ENCODE measurements at places on chromosomes 3 and 15. TPM values are rescaled to one million over a fixed set of nuclear protein-coding genes. Genes with fewer than 3 reads are reported as not detected.

Gene HRH1
- total RNA-seq: 7.0 TPM

GRCh38 chr3:98775459-98776139 is 12.5 kb downstream of the ST3GAL6 start:
- DNase-seq: no peak
- peaks cover 2% of the 10 kb centered on the region for H3K36me3 ChIP-seq
- H3K27ac ChIP-seq: no peak overlapping the region
- no peak overlapping the region for H3K4me3 ChIP-seq

- no peaks in the 10 kb centered on the region for H3K4me1 ChIP-seq
- H3K27me3 ChIP-seq: no peaks in the 10 kb centered on the region
- H3K36me3 ChIP-seq: no peaks in the 10 kb centered on the region
- DNase-seq: no peak
- H3K27ac ChIP-seq: no peak overlapping the region
Measured at GRCh38 chr3:39917065-39917773, 107.8 kb downstream of the MYRIP start.

- peaks cover 6% of the 10 kb centered on the region for H3K4me1 ChIP-seq
- no peak overlapping the region for H3K27ac ChIP-seq
- H3K27me3 ChIP-seq: peaks cover 24% of the 10 kb centered on the region
- DNase-seq: peak; percentile 13
- no peaks in the 10 kb centered on the region for H3K36me3 ChIP-seq
- no peak overlapping the region for H3K4me3 ChIP-seq
Measured at GRCh38 chr3:141047168-141047567, 4.0 kb upstream of the SPSB4 start.

GRCh38 chr3:197737749-197738462 is 1.2 kb upstream of the RUBCN start:
- H3K4me3 ChIP-seq: peak overlapping the region; percentile 68
- no peak for DNase-seq
- peaks cover 10% of the 10 kb centered on the region for H3K4me1 ChIP-seq
- H3K27me3 ChIP-seq: no peaks in the 10 kb centered on the region
- no peaks in the 10 kb centered on the region for H3K36me3 ChIP-seq

GRCh38 chr3:131957511-131957910 is 77.3 kb downstream of the CPNE4 start:
- no peaks in the 10 kb centered on the region for H3K36me3 ChIP-seq
- H3K27ac ChIP-seq: no peak overlapping the region
- DNase-seq: no peak
- no peaks in the 10 kb centered on the region for H3K4me1 ChIP-seq
- H3K27me3 ChIP-seq: peaks cover 10% of the 10 kb centered on the region

DNA sequence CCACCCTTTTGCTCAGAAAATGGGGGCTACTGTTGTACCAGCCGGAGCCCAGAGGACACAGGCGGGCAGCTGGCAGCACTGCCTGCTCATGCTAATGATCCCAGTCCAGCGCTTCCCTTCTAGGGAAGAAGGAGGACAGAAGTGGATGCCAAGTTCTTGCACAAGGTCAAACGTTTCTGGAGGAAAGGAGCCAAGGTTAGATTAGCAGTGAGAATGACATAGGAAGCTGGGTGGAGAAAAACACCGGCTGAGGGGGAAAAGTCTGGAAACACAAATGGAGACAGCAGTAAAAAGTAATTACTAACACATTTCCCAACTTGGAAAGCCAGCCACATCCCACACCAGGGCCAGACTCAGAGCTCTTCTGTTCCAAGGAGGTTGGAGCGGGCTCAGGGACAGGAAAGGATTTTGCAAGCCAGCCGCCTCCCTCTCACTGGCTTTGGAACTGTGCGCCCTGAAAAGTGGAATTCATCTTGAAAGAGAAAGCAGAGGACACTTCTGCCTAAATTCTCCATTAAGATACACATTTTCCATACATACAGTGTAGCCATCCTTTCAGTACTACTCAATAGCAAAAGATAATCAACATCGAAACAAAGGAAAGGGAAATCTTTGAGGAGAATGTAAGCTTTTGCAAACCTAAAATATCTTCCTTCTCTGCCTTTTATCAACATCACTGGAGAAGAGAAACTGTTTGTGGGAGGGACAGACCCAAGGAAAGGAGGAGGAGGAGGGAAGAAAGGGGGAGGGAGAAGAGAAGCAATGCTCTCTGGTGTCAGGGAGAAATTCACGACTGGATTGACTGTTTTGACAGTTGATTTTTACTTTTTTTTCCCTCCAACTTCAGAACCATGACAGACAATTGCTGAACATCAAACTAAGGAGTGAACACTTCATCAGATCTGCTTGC is 133.6 kb downstream of the CD47 start:
- H3K4me1 ChIP-seq: no peaks in the 10 kb centered on the region
- no peaks in the 10 kb centered on the region for H3K27me3 ChIP-seq
- no peak overlapping the region for H3K27ac ChIP-seq
- H3K36me3 ChIP-seq: no peaks in the 10 kb centered on the region
- no peak overlapping the region for H3K4me3 ChIP-seq

DNA sequence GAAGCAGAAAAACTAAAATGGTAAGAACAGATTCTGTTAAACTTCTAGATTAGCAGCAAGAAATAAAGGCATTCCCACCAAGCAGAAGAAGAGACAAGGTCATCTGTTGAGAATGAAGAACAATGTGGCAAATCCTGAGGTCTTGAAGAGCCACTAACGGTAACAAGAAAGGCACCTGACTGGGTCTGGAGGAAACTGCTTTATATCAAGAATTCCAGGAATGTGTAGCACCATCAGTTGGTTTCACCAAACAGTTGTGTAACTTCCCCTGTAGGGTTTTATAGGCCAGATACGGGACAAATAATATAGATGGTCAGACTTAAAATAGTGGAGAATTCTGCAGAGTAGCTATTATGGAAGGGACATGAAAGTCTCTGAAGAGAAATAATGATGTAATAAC is 57.3 kb downstream of the ACAP2 start:
- H3K27ac ChIP-seq: no peak overlapping the region
- DNase-seq: no peak
- no peaks in the 10 kb centered on the region for H3K36me3 ChIP-seq
- no peak overlapping the region for H3K4me3 ChIP-seq
- peaks cover 3% of the 10 kb centered on the region for H3K4me1 ChIP-seq
- H3K27me3 ChIP-seq: no peaks in the 10 kb centered on the region

- H3K4me1 ChIP-seq: no peaks in the 10 kb centered on the region
- no peaks in the 10 kb centered on the region for H3K36me3 ChIP-seq
- no peak for DNase-seq
- H3K27me3 ChIP-seq: no peaks in the 10 kb centered on the region
Measured at GRCh38 chr3:116453666-116454346, 8.5 kb upstream of the LSAMP start.

DNA sequence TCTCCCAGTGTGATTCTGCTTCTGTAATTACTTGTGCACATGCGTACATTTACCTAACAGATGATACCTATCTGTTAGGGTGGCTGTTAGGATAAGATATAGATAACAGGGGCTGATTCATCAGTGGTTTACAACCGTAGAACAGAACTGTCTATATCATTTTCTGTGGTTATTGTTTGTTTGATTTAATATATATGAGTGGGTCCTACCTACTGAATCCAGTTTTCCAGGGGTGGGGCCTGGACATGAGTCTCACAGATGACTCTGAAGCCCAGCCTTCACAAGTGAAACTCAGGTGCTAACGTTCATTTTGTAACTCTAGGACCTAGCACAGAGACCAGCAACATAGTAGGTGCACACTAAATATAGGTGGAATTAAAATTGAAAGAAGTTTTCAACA is 10.4 kb upstream of the ACAP2 start:
- H3K36me3 ChIP-seq: no peaks in the 10 kb centered on the region
- no peak overlapping the region for H3K4me3 ChIP-seq
- no peaks in the 10 kb centered on the region for H3K4me1 ChIP-seq
- no peaks in the 10 kb centered on the region for H3K27me3 ChIP-seq
- DNase-seq: no peak

GRCh38 chr3:30475038-30475808 is 131.2 kb upstream of the TGFBR2 start:
- H3K4me3 ChIP-seq: no peak overlapping the region
- H3K4me1 ChIP-seq: peaks cover 8% of the 10 kb centered on the region
- no peaks in the 10 kb centered on the region for H3K36me3 ChIP-seq
- H3K27me3 ChIP-seq: no peaks in the 10 kb centered on the region
- no peak overlapping the region for H3K27ac ChIP-seq
